Activated naive CD4-positive, alpha-beta T cell treated with anti-CD3 and anti-CD28 coated beads, Interleukin-2, amount 50 U/mL, for 72 hours (primary cell): ENCODE measurements at places on chromosomes 7 and 10. TPM values are rescaled to one million over a fixed set of nuclear protein-coding genes. Genes with fewer than 3 reads are reported as not detected.
A peak's percentile ranks its signal among the peaks of the same experiment; 100 is the strongest.

- DNase-seq = no peak
Observed at GRCh38 chr10:65847436-65848230, 1078.2 kb upstream of the LRRTM3 start.

GRCh38 chr10:119483001-119483400 is 59.5 kb downstream of the RGS10 start:
- DNase-seq = no peak

- no peak for DNase-seq
Observed at GRCh38 chr7:142496545-142496991, 238.7 kb upstream of the PRSS58 start.

DNA sequence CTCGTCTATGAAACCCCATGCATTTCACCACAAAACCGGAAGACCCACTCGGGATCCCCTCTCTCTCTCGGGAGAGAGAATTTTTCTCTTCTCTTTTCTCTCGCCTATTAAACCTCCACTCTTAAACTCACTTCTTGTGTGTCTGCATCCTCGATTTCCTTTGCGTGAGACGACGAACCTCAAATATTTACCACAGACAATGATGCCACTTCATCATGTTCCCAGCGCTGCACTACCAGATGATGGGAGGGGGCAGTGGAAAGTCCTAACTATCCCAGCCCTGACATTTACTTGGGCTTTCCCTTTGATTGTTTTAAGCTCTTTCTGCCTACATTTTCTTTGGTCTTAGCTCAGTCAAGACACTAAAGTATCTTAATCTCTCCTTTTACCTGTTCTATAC is 906.7 kb downstream of the GRID1 start:
- no peak for DNase-seq

- DNase-seq = no peak
Observed at GRCh38 chr7:74297516-74298233, 8.5 kb downstream of the CLIP2 start.

Gene SUN3
- not detected for total RNA-seq

DNA sequence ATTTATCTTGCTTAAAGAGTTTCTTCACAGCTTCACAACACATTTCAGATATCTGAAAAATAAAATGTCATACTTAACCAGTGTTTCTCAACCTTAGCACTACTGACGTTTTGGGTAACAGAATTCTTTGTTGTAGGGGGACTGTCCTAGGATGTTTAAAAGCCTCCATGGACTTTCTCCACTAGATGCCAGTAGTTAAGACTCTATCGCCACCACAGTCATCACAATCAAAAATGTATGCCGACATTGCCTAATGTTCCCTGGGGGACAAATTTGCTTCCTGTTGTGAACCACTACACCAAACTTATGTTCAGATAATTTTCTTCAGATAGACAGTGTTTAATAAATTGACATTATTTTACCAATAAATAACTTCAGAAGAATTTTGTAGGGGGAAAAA is 13.4 kb downstream of the NOC3L start:
- no peak for DNase-seq

GRCh38 chr7:101173752-101174244 is 6.3 kb downstream of the NAT16 start:
- peak; percentile 82 for DNase-seq

- DNase-seq = no peak
Observed at GRCh38 chr10:132514821-132515520, 22.6 kb upstream of the INPP5A start.

DNA sequence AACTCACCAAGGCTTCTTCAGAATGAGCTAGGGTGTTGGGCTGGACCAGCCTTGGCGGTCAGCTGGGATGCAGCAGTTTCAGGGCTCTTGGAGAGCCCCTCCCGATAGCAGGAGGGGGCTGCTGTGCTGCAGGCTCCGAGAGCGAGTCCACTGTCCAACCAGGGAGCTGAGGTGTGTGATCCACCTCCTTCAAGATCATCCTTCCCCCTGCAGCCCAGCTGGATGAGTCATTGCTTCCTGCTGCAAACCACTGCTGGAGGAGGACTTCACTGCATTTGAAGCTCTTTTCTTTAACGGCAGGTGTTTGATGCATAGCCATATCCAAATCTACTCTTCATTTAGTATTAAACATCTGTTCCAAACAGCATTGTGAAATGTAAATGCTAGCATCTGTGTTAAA is 54.2 kb upstream of the EBF3 start:
- no peak for DNase-seq

GRCh38 chr7:67311901-67312300 is 315.3 kb downstream of the TYW1 start:
- no peak for DNase-seq

DNA sequence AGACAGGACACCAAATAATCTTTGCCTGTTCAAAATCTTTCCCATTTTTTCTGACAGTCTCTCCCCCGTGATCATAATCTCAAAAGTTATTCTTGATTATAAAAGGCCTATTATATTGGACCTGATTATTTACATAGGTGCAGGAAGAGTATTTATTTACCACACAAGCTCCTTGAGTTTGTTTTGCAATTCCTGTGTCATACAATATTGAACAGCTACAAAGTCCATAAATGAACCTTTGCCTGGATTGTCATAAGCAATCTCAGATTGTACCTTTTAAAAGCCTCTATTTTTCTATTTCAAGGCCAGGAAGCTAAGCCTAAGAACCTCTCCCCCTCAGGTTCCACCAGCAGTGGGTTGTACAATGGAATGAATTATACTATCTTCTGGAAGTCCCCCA is 183.9 kb upstream of the MEOX2 start:
- no peak for DNase-seq

Gene HABP2
- total RNA-seq = not detected

- DNase-seq = peak; percentile 16
Observed at GRCh38 chr7:129122751-129123509, 21.6 kb upstream of the TSPAN33 start.

Gene CYP26C1
- total RNA-seq = not detected

DNA sequence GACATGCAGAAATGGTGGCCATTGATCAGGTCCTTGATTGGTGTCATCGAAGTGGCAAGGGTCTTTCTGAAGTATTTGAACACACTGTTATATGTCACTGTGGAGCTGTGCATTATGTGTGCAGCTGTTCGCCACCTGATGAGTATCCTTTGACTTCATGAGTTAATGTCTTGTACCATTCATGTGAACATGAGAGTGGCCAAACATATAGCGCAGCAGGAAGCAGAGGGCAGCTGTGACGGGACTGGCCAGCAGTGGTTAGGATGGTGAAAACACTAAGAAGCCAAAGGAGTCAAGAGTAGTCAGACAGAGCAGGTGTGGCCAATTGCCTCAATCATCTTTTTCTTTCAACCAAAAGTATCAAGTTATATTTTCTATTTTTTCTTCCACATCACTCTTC is 167.4 kb downstream of the IMMP2L start:
- DNase-seq = no peak

Gene LDB3
- 0.16 TPM for total RNA-seq

DNA sequence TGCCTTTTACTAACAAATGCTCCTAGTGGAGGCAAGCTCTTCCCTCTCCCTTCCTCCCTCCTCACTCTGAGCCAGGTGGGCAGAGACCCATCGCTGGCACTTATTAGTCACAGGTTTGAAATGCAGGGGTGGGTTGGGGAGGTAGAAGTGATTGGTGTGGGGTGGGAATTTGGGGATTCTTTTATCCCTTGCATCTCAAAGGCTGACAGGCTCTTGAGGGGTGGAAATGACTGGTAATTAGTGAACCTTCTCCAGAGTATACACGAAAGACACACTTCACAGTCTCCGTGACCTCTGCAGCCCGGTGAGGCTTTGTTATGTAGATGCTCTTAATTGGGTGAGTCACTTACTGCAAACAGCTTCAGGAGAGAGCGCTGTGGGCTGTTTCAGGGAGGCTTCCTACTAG is 13.9 kb upstream of the LRMDA start:
- DNase-seq = no peak

DNA sequence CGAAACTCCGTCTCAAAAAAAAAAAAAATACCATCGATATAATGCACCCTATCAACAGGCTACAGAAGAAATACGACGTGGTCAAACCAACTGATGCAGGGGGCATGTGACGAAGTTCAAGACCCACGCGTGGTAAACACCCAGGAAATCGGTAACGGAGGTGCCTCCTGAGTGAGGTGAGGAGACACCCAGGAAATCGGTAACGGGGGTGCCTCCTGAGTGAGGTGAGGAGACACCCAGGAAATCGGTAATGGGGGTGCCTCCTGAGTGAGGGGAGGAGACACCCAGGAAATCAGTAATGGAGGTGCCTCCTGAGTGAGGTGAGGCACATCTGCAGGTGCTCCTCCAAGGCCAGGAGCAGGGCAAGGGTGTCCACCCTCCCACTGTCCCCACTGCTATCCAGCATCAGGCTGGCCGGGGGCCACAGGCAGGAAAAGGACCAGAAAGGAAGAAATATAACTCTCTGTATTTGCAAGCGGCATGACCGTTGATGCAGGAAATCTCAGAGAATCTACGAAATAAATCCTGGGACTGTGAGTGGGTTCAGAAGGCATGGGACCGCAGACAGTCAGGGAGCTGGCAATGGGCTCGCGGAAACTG is 10.7 kb upstream of the GPR146 start:
- DNase-seq = no peak

- DNase-seq = no peak
Observed at GRCh38 chr7:115340828-115341227, 418.9 kb downstream of the MDFIC start.

Gene ORAI2
- total RNA-seq = 26.7 TPM

Gene HTR5A
- not detected for total RNA-seq

- no peak for DNase-seq
Observed at GRCh38 chr7:151247611-151248345, 716 bp downstream of the SMARCD3 start.

- no peak for DNase-seq
Observed at GRCh38 chr7:138338361-138338760, 121.7 kb upstream of the TRIM24 start.

DNA sequence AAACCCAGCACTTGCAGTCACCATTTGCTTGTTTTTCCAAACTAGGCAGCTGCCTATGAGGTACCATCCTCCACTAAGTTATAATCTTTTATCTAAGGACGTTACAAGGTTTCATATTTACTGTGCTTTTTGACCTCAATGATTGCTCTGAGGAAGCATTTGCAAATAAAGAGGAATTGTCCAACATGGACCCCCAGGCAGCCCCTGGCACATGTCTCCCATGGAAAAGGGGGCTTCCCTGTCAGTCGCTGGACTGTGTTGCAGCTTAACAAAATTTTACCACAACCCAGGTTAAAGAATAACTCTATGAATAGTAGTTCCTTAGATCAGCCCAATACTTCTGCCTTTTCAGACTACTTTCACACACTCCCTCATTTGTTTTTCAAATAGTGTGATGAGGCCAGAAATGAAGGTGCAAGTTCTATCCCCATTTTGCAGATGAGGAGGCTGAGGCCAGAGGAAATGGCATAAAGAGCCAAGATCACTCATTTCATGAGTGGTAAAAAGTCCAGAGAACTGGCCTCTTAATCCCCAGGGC is 52.8 kb upstream of the ZPBP start:
- no peak for DNase-seq

DNA sequence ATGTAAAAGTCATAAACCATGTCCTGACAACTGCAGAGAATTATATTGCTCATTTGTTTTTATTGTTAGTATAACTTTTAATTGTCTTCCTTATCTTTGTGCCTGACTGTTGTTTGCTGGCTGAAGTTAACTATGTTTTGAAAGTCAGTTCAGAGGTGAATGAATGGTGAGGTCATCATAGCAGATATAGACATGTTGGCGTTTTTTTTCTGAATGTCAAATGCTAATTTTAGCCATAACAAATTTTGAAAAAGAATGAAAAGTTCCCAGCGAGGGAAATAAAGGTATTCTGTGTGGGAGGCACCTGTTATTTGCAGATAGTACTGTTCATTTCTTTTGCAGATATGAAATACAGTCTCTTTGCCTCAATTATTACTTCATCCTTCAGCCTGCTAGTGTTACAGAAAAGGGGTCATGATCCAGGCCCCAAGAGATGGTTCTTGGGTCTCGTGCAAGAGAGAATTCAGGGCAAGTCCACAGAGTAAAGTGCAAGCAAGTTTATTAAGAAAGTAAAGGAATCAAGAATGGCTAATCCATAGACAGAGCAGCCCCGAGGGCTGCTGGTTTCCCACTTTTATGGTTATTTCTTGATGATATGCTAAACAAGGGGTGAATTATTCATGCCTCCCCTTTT is 96.5 kb downstream of the CAMK1D start:
- no peak for DNase-seq

Gene SEMA4G
- 3.2 TPM for total RNA-seq

- no peak for DNase-seq
Observed at GRCh38 chr10:79013406-79013987, 55.3 kb upstream of the ZMIZ1 start.

DNA sequence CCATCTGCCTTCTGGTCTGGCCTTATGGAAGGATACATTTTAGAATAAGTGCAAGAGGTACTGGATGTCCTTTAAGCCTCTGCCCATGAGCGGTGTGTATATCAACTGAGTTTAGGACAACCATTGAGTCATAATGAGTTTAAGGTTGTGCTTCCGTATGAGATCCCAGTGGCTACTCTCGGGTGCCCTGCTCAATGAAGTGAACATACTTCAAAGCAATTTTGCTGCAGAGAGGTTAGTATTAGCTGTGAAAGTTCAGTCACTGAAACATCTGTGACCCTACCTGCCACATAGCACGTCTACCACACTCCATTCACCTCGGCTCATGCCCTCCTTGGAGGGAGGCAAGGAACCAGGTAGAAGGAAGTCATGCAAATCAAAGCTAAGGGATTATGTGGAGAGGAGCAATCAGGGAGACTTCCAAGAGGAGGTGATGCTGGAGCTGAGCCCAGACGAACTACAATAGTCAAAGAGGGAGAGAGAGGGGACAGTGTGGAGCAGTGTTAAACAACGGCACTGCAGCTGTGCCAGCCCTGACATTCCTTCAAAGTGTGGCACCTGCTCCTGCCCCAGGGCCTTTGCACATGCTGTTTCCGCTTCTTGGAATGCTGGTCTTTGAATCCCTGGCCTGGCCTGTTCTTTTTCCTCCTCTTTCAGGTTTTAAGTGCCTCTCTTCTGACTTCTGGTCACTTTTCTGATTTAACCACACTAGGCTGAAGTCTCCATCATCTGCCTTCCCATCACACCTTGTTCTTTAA is 25.4 kb downstream of the BTBD16 start:
- DNase-seq = no peak

GRCh38 chr7:131630427-131630826 is 74.0 kb upstream of the PODXL start:
- DNase-seq = no peak

Gene CUBN
- total RNA-seq = 1.1 TPM

- no peak for DNase-seq
Observed at GRCh38 chr7:94996369-94996768, 89.0 kb downstream of the PPP1R9A start.

DNA sequence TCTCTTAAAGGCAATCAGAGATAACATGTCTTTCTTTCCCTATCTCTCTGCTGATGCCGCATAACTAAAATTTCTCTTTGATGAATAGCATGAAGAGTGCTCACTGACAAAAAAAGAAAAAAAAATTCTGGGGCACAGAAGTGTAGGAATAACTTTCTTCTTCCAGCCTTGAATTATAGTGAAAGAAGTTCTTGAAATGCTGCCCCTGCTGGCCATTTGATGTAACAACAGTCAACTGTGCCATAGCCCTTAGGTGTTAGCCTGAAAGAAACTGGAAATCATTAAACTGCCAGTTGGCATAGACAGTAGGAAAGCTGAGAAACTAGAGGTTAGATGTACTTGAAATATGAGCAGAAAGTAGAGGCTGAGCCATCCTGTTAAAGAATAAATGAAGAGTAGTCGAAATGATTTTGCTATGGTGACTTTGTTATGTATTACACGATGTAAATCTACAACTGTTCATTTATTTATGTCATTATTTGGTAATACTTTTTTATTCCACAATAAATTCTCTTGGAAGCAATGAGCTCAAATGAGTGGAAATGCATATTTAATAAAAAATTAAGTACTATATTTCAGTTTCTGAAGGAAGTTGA is 48.3 kb upstream of the FAM171A1 start:
- no peak for DNase-seq

GRCh38 chr10:69278446-69278963 is at the start of gene HK1:
Gene HK1, plus strand, starts transcription at chr10:69278496.
- no peak for DNase-seq
